ENCODE measurements at places on chromosomes 5 and 9. TPM values are rescaled to one million over a fixed set of nuclear protein-coding genes. Genes with fewer than 3 reads are reported as not detected.

The TRPM3 gene
- 5.3 TPM for total RNA-seq

The GPX8 gene
- total RNA-seq, result 26.1 TPM

The PGM5 gene
- 226 TPM for total RNA-seq

The JAKMIP2 gene
- 0.10 TPM for total RNA-seq

The TLR4 gene
- 18.1 TPM for total RNA-seq

The CDC20B gene
- not detected for total RNA-seq

The ADAMTSL1 gene
- total RNA-seq, result 26.7 TPM

The FAM151B gene
- 3.2 TPM for total RNA-seq

The FBP2 gene
- total RNA-seq, result not detected

Measured in posterior vena cava (tissue), 2 donors.